ENCODE measurements at places on chromosomes 2 and 18. TPM values are rescaled to one million over a fixed set of nuclear protein-coding genes. Genes with fewer than 3 reads are reported as not detected.

DNA sequence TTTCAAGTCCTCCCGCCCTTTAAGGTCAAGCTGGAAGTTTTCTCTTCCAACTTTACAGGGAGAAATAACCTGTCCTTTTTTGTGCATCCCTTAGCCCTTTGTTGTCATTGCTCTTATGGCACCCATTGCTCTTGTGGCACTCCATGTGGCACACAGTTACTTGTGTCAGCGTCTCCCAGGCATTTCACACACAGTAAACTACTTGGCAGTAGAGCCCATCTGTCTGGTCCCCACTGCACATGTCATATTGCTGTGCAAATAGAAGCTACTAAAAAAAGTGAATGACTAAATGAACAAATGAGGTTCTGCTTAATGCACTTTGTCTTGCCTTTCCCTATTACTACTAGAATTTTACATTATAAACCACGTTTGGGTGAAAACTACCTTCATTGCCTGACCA lies 149.3 kb downstream of the EML6 start:
- no peaks in the 10 kb centered on the region for H3K4me1 ChIP-seq

GRCh38 chr2:241905716-241906377 lies 36.3 kb downstream of the RTP5 start:
- DNase-seq, result no peak
- peaks cover 7% of the 10 kb centered on the region for H3K36me3 ChIP-seq
- no peak overlapping the region for H3K4me3 ChIP-seq
- H3K4me1 ChIP-seq, result no peaks in the 10 kb centered on the region
- no peak overlapping the region for H3K27ac ChIP-seq

- no peak overlapping the region for H3K27ac ChIP-seq
- H3K36me3 ChIP-seq, result no peaks in the 10 kb centered on the region
- DNase-seq, result no peak
- H3K27me3 ChIP-seq, result no peaks in the 10 kb centered on the region
Observed at GRCh38 chr2:202450785-202451184, 74.7 kb downstream of the BMPR2 start.

GRCh38 chr2:26179446-26179913 lies 6.6 kb downstream of the GAREM2 start:
- peaks cover 10% of the 10 kb centered on the region for H3K4me1 ChIP-seq
- DNase-seq, result no peak
- no peaks in the 10 kb centered on the region for H3K36me3 ChIP-seq
- H3K4me3 ChIP-seq, result no peak overlapping the region
- H3K27ac ChIP-seq, result no peak overlapping the region

DNA sequence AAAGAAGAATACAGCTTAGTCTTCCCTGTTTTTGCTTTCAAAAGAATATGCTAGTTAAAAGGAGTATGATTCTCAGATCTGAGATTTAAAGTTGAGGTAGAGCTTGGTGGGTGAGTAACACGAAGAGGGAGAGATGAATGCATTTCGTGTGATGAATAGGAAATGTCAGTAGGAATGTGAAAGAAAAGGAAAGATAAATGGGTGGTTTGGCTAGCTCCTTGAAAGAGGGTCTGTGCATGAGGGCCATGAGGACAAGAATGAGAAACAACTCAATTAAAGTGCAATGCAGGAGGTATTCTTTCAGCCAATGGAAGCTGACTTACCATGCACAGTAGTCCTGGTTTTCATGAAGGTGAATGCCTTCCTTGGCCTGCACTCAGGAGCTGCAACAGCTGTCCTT lies 248.2 kb downstream of the HNMT start:
- H3K27me3 ChIP-seq, result no peaks in the 10 kb centered on the region
- H3K27ac ChIP-seq, result no peak overlapping the region
- DNase-seq, result no peak
- H3K4me1 ChIP-seq, result no peaks in the 10 kb centered on the region

- no peaks in the 10 kb centered on the region for H3K27me3 ChIP-seq
- peaks cover 38% of the 10 kb centered on the region for H3K4me1 ChIP-seq
- H3K4me3 ChIP-seq, result no peak overlapping the region
- no peaks in the 10 kb centered on the region for H3K36me3 ChIP-seq
- no peak for DNase-seq
- H3K27ac ChIP-seq, result no peak overlapping the region
Observed at GRCh38 chr2:48235076-48235475, 294.9 kb upstream of the STON1 start.

Gene INHBB
- polyA plus RNA-seq, result not detected

Gene UGT1A4
- not detected for polyA plus RNA-seq

All from CD4-positive, CD25-positive, alpha-beta regulatory T cell (primary cell).